ENCODE measurements at places on chromosomes 1 and 21.

DNA sequence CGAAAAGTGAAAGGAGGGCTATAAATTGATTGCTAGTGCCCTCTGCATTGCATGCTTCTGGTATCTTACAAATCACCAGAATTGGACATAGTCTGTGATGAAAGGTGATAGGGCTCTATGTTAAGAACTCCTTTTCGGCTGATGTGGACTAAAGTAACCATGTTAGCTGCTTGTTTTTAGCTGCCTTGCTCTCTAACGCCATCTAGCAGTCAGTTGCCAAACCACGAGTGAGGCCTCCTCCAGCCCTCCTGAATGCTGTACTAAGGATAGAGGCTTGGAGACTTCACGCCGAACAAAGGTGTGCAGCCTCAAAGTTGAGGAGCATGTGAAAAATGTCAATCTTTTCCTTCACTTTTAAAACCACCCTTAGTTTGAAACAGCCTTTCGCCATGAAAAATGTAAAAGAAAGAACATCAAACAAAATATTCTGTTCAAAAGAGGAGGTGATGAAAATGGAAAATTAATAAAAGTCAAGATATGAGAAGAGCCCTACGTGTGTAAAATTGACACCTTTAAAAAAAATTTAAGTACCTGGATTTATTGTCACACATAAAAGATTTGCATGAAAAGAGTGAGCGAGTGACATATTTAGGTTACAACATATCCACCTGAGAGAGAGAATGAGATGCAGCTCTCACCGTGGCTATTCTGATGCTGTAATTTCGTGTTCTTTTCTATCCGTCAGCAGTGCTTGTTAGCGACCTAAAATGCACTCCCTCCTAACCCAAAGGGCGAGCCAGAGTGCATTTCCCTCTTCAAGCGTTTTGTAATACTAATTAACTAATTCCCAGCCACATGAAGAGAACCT, 8.1 kb downstream of the LRRC53 start:
- peak; percentile 1 for DNase-seq

DNA sequence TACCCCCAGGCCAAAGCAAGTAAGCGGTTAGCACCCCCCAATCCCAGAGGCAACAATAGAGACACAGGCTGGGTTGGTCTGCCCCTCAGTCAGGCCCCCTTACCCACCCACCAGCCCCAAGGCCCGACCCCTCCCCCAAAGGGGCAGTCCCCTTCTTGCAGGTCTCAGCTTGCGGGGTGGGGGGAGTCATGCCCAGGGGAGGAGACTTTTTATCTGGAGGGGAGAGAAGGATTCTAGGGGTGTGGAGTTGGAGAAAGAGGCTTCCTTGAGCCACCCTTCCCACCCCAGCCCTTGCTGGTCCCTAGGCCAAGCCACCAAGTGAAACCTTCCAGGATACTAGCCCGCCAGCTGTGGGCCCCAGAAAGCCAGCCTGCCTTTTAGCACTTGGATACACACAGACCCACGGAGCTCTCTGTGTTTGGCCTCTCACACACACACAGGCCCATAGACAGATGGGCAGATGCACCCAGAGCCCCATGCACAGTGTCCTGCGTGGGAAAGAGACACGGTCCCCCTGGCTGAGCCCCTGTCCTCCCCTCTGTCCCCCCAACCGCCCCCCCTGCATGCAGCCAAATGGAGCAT, 7.1 kb downstream of the TMEM54 start:
- DNase-seq = no peak

GRCh38 chr1:244920911-244921761, 56.8 kb upstream of the HNRNPU start:
- no peak for DNase-seq

DNA sequence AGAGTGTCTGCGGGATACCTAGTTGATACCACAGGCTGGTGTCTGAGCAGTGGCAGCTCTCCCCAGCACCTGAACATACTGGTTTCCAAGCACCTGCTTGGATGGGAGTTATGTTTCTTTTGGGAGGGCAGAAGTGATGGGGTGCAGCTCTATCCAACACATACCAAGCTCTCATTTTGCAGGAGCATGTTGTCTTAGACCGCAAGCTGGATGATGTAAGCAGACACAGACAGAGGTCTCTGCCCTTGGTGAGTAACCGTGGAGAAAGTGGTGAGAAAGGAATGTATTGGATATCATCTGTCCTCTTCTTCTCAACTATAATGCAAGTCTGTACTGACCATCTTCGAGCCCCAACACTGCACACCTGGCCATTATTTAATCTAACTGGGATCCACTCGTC, 37.4 kb downstream of the ZNF496 start:
- no peak for DNase-seq

DNA sequence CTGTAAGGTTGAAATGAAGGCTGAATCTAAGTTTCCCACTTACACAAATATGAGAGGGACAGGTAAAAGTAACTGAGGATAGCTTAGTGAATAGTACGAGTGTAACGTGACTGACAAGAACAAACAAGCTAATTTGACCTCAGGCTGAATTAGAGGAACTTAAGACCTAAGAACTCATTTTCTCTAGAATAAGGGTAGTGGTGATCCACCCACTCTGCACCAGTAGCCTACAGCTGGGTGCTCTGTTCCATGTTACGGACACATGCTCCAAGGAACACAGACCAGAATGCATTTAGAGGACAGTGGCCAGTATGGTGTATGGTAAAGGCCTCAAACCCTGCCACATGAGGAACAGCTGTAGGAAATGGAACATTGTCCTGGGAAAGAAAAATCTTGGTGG, 14.9 kb upstream of the TMEM9 start:
- DNase-seq = no peak

DNA sequence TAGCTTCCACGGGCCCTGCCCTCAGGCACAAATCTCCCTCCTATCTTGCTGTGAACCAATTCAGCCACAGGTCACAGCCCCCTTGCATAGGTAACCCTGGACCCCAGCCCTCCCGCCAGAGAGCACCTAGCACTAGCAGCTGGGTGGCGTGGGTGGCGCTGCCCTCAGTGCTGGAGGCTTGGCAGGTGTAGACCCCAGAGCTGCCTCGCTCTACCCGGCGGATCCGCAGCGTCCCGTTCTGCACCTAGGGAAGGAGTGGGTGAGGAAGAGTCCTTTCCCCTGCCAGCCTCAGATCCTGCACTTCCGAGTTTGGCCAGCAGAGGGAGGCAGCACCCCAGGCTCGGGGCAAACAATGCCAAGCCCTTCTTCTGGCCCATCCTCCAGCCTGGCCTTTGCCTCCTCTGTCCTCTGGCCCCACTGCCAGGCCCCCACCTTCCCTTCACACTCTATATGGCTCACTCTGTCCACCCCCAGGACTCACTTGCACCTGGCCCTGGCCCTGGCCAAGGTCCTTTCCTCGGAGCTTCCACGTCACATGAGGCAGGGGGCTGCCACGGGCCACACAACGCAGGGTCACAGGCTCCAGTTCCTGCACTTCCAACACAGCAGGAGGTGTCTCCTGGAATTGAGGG, 9.0 kb downstream of the IGSF9 start:
- peak; percentile 83 for DNase-seq

GRCh38 chr1:169624912-169625311, 5.0 kb downstream of the SELP start:
- no peak for DNase-seq

- DNase-seq = no peak
Observed at GRCh38 chr1:112504001-112504660, 4.6 kb upstream of the WNT2B start.

GRCh38 chr1:210123924-210124589, 108.5 kb upstream of the SERTAD4 start:
- no peak for DNase-seq

- no peak for DNase-seq
Observed at GRCh38 chr1:79190074-79190473, 183.5 kb upstream of the ADGRL4 start.

GRCh38 chr1:172442404-172442803, 1.5 kb downstream of the PIGC start:
- DNase-seq = no peak

DNA sequence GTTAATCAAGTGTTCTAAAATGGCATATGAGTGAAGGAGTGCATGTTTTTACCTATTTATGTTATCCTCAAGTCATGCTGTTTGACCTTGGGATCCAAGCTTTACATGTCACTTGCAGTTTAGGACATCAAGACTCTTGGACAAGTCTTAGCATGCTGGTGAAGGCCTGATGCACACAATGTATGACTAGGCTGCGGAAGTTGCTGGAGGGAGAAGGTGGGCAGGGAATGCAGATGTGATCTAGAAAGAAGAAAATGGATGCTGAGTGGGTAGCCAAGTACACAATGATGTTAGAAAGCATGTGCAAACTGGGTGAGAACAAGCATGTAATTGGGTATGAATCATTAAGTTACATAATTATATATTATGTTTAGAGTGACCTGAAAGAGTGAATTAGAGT, 301.8 kb downstream of the BRINP2 start:
- no peak for DNase-seq

- no peak for DNase-seq
Observed at GRCh38 chr1:227312361-227313025, 5.8 kb downstream of the CDC42BPA start.

GRCh38 chr21:44779417-44780136, 22.0 kb downstream of the UBE2G2 start:
- no peak for DNase-seq

DNA sequence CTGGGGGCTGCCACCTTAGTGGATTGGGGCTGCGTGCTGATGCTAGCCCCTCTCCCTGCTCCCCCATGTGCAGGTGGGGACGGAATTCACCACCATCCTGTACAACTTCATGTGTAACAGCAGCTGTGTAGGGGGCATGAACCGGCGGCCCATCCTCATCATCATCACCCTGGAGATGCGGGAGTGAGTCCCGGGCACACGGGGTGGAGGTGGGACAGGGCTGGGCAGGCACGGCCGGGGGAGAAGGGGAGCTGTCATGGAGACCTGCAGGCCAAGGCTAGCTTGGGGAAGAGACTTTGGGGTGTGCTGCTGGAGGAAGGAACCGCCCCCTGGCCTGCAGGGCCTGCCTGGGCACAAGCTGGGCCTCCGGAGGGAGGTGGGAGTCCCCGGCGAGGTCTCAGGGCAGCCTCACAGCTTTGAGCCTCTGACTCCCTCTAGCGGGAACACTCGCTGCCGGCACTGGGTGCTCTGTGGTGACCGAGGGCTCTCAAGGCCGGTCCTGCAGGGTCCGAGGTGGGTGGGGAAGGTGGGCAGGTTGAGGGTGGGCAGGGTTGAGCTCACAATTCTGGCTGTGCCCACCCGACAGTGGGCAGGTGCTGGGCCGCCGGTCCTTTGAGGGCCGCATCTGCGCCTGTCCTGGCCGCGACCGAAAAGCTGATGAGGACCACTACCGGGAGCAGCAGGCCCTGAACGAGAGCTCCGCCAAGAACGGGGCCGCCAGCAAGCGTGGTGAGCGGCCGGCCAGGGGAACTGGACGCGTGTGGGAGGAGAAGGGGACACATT, 25.0 kb upstream of the CCDC27 start:
- no peak for DNase-seq

DNA sequence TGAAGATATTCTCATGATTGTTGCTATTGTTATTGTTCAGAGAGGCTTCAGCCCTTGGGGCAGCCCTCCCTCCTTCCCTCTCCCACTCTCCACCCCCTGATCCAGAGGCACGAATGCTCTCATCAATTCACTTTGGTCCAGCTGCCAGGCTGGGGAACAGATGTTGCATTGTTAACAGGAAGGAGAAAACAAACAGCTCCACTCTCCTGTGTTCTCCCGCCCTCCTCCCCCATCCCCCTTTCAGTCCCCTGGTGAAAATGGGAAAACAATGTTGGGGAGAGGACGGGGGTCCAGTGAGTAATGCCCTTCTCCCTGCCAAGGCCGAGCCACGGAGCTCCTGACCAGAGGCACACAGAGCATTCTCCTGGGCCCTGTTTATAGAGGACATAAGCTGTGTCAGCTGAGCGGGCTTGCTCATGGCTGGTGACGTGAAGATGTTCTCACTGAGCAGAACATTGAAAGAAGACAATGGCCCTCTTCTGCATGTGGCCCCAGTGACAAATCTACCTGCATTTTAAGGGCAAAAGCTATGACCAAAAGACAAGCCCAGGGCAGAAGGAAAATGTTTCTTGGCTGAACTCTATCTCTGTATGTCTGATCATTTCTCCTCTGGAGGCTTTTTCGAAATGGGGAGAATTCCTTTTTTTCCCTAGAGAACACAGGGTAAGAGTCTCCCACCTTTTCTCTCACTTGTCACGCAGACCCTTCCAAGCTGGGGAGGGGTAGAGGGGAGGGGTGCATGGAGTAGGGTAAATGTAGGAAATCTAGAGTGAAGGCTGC, 111.7 kb downstream of the GLUL start:
- no peak for DNase-seq

GRCh38 chr1:168032029-168032428, 95.2 kb upstream of the MPC2 start:
- no peak for DNase-seq

GRCh38 chr1:176540428-176540827, 77.5 kb downstream of the PAPPA2 start:
- DNase-seq = no peak

GRCh38 chr1:175192630-175193526, at the start of gene KIAA0040:
Gene KIAA0040 (minus strand): TSS chr1:175192776. CDS start chr1:175161013, 31,763 bp downstream.
- peak; percentile 25 for DNase-seq

GRCh38 chr1:193211539-193211938, 25.1 kb upstream of the B3GALT2 start:
- DNase-seq = no peak

- DNase-seq = no peak
Observed at GRCh38 chr1:84539972-84540371, 33.6 kb upstream of the GNG5 start.

DNA sequence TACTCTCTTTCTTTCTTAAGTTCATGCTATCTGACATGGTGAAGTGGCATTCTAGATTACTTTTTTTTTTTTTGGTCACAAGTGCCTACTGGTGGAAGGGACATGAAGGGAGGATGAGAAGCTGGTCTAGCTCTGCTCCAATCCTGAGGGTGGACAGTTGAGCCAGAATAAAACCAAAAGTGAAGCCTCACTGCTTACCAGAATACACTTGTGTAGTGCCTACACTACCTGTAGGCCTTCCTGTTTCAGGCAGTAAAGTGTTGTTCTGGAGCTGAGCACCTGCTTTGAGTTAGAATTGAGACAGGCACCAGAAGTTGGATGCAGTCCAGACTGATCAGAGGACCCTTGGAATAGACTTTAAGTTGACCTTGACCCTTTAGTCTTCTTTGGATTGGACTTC, 40.4 kb upstream of the APOBEC4 start:
- no peak for DNase-seq

DNA sequence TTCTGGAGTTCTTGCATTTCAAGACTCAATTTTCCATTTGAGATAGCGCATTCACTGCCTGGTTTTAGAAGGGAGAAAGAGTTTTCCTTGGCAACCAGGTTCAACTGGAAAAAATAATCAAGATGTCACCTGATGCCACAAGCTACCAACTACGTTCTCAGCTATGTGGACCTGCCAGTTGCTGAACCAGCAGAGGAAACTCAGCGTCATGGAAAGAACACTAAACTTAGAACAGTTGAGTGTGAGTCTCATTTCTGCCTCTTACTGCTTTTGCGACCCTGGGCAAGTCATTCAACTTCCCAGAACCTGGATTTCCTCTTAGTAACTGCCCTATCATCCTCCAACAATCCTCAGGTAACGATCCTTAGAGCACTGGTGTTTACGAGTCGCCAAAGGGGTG, 373.0 kb upstream of the ESRRG start:
- no peak for DNase-seq

GRCh38 chr1:201649761-201650622, 111.1 kb downstream of the NAV1 start:
- no peak for DNase-seq
